ENCODE measurements at places on chromosomes 4 and X.

GRCh38 chr4:88008122-88008742 lies 797 bp downstream of the PKD2 start:
- peak; percentile 72 for DNase-seq

GRCh38 chr4:148078061-148078460 lies 346.2 kb downstream of the ARHGAP10 start:
- DNase-seq: no peak

- DNase-seq: no peak
Observed at GRCh38 chr4:123088501-123088900, 166.1 kb upstream of the NUDT6 start.

DNA sequence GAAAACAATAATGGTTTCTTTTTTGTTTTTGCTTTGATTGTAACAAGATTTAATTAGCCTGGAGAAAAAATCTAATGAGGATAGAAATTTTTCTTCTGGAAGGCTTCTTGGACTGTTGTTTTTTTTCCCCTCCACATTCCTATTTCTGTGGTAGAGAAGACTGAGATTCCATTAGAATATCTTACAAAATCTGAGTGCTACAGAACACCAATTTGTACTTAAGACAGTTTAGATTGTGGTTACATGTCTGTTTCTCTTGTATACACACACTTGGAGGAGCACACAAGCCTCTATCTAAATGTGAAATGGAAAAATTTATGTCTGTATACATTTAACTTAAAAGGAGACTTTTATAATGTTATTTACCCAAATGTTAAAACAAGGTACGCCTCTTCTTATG lies 176.9 kb upstream of the ARSJ start:
- no peak for DNase-seq

DNA sequence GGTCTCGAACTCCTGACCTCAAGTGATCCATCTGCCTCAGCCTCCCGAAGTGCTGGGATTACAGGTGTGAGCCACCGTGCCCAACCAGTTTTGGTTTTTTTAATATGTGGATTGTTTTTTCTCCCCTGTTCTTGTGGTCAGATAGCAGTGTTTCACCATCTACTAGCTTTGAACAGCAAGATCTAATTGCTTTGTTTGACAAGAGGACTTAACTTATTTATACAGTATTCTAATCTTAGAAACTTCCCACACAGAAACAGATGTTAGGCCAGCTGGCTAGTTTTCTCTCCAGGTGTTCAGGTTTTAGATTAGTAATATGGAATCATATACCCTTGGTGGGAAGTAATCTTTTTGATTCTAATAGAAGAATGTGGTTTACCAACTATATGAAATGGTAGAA lies 12.9 kb downstream of the ING2 start:
- no peak for DNase-seq

DNA sequence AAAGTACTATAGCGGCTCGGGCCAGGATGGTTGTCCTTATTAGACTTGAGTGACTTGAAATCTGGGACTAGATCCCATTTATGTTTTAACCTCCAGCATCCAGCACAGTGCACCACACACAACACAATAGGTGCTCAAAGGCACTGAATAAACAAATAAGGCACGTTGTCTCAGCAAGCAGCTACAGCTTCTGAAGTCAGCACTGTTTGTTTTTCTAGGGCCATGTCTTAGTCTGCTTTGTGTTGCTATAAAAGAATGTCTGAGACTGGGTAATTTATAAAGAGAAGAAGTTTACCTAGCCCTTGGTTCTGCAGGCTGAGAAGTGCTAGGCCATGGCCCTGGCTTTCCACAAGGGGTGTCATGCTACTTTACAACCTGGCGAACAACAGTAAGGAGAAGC lies 102.1 kb upstream of the LNX1 start:
- no peak for DNase-seq
